ENCODE measurements at places on chromosomes 6 and 20.

- no peak for DNase-seq
Measured at GRCh38 chr6:133609415-133610226, 279.3 kb upstream of the TCF21 start.

- no peak for DNase-seq
Measured at GRCh38 chr6:33116841-33117711, 41.3 kb downstream of the HLA-DPB1 start.

- no peak for DNase-seq
Measured at GRCh38 chr6:142867355-142867801, 77.6 kb downstream of the HIVEP2 start.

DNA sequence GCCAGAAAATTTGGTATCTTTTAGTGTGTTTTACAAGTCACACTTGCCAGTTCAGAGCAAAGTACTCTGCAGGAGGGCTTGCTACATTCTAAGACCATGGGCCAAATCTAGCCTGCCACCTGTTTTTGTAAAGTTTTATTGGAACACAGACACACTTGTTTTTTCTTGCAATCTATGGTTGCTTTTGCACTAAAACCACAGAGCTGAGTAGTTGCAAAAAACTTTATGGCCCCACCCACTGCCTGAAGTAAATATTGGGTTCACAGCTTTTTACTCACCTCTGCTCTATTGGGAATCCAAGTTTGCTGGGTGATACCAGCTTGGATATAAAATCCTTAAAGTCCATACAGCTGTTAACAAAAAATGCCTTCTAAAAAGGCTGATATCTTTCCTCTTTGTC is 109.0 kb downstream of the ZFP64 start:
- DNase-seq = no peak

DNA sequence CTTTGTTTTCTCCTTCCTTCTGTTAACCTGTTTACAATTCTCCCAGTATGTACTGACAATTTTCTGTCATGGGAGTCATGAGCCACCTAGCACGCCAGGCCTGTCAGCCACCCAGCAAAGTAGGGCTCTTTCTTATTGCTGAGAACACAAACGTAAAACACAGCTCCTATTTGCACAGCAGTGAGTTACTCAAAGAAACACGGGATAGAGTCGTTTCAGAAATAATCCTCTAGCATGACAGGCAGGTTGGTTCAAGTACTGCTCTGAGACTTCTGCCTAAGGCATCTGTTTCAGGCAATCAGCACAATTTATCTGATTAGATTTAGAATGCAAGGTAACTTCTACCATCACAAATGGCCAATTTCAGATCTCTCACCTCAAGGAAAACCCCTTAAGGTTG is 88.8 kb downstream of the CD24 start:
- DNase-seq = no peak

GRCh38 chr20:37919389-37920040 is 16.6 kb downstream of the VSTM2L start:
- DNase-seq = no peak

GRCh38 chr6:90249458-90249857 is 47.2 kb downstream of the BACH2 start:
- DNase-seq = peak; percentile 60

GRCh38 chr6:89359561-89359960 is 7.0 kb upstream of the UBE2J1 start:
- no peak for DNase-seq

DNA sequence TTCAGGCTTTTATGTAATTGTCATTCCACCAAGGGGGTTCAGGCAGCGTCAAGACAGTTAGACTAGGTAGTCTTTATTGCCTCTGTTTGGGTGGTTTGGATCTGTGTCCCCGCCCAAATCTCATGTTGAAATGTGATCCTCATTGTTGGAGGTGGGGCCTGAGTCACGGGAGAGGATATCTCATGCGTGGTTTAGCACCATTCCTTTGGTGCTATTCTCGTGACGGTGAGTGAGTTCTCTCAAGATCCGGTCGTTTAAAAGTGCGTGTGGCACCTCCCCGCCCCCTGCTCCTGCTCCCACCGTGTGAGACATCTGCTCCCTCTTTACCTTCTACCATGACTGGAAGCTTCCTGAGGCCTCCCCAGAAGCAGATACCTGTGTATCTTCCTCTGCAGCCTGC is 51.3 kb upstream of the FOXC1 start:
- DNase-seq = no peak

DNA sequence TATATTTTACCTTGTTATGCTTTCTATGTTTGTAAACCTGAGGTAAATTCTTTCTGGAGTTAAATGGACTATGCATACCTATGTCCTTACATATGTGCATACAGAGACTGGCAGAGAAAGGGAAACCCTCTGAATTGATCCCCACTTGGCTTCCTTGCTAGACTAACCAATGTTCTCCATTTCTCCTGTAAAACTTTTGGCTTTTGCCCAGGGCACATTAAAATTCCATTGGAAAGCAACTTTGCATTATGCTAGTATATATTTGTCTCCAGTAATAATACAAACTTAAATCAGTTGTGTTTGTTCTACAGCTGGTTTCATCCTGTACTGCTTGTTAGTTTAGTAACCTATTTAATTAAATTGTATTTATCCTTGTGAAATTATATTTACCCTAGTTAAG is 646.0 kb upstream of the MARCKS start:
- DNase-seq = no peak

DNA sequence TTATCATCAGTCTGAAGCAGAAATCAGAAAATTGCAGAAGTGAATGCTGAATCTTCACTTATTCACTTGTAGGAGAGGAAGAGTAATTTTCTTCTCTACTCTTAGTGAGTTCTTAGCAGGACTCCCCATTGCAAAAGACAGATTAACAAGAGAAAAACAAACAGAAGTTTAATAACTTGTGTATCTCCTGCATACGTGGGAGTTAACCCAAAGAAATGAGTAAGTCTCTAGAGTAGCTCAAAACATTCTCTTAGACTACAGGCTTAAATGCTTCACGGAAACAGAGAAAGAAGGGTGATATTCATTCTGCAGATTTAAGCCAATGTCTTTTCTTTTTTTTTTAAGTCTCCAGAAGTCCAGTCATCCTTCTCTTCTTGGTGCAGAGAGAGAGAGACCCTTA is 97.9 kb upstream of the TMEM181 start:
- DNase-seq = no peak

GRCh38 chr6:161095916-161096315 is 104.3 kb downstream of the MAP3K4 start:
- DNase-seq = no peak

GRCh38 chr20:46635514-46636136 is 15.6 kb downstream of the SLC13A3 start:
- DNase-seq = no peak

DNA sequence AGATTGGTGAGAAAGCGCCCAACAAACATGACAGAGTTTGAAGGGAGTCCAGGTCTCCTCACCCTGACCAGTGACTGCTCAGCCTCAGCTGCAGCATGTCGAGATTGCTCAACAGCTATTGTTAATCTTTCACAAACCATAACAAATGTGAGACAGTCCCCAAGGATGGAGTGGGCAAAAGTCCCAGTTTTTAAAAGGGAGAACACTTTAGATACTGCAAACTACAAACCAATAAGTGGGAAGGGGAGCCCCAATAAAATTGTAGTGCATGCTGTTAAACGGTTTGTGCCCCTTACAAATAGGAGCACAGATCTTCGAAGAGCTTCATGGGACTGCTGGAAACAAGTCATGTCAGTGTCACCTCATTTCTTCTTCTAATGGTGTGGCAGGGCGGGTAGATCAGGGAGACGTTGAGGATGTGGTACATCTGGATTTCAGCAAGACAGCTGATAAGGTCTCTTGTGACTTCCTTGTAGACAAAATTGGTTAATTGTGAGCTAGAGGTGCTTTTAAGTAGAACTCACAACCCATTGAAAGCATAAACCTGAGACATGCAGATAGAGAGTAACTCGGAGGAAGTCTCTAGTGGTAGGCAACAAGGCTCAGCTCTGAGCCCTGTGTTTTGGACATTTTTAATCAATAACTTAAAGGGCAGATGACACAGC is 134.0 kb upstream of the ARMC2 start:
- DNase-seq = no peak

DNA sequence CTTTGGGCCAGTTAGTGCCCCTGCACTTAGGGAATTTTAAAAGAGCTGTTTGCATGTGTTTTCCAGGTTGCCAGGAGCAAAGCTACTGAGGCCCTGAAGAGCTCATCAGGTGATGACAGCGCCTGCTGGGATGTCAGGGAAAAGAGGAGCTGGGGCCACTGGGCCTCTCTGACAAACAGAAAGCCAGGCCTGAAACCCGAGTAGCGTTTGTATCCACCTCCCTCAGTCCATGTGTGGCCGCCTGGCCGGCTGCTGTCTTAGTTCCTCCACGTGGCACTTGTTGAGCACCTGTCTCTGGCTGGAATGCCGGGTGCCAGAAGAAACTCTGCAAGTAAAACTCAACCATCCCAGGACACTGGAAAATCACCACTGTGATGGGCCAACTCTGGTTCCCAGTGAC is 601.2 kb downstream of the CDH26 start:
- no peak for DNase-seq

GRCh38 chr6:15243910-15244619 is 1.8 kb upstream of the JARID2 start:
- no peak for DNase-seq

DNA sequence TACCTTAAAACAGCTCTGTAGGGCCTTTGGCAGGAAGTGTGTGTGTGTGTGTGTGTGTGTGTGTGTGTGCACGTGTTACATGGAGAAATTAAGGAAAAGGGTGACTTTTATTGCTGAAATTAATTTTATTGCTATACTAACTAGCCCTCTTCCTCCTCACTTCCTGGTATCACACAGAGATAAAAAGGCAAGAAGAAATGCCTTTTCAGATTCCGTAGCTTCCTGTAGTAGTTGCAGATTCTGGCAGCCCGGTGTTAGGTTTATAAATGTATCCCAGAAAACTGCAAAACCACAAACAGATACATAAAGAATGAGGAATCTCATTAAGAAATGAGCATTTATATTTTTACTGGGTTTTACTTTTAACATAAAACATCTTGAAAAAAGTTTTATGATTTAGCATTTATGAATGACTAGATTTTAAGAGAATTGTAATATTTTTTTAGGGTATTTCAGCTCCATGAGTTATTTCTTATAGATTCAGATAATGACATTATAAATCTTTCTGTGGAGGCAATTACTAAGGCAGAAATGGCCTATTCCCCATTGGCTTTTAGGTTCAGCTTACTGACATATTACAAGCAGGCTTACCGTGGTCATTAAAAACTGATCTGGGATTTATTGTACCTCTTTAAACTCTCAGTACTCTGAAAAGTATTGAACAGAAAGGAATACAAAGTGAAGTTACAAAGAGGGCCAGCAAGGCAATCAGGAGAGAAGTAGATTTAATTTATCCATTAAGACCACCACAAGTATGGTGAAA is 249.1 kb upstream of the TSHZ2 start:
- no peak for DNase-seq

DNA sequence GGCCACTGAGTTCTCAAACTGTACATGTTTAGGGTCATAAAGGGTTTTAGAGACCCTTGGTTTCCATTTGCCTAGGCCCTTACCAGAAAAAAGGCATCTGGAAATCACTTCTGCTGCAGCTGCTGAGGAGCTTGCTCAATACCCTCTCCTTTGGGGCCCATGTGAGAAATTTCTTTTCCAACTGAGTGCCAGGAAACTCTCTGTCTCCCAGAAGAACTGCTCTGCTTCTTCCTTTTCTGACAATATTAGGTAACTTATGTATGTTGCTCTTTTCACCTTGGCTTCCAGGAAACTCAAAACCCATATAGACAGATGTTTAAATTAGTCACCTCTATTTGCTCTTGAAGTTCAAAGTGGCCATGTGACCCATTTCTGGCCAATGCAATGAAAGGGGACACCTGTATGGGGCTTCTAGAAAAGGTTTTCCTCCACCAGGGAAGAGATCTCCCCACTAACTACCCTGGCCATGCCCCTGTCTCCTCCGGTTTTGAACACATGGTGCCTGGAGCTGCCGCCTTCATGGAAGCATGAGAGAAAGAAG is 121.6 kb downstream of the PREX1 start:
- no peak for DNase-seq

GRCh38 chr20:48644286-48644828 is 183.4 kb downstream of the PREX1 start:
- DNase-seq = no peak

DNA sequence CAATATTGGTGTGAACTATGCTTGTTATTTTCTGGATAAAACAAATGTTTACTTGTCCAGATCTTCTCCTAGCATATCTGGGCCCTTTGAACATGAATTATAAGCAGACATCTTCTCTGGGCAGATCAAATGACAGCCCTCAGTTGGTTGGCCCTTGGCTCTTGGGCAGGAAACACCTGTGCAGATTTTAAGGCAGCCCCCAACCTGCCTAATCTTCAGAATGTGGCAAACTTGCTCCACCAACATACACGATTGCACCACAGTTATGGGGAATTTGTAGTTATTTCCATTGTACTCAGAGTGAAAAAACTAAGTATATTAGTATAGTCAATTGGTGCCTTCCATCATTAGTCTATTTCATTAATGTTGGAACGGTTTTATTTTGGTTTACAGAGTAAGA is 94.9 kb upstream of the KCNK16 start:
- DNase-seq = no peak

- DNase-seq = no peak
Measured at GRCh38 chr20:13424174-13424833, 203.2 kb downstream of the ISM1 start.

DNA sequence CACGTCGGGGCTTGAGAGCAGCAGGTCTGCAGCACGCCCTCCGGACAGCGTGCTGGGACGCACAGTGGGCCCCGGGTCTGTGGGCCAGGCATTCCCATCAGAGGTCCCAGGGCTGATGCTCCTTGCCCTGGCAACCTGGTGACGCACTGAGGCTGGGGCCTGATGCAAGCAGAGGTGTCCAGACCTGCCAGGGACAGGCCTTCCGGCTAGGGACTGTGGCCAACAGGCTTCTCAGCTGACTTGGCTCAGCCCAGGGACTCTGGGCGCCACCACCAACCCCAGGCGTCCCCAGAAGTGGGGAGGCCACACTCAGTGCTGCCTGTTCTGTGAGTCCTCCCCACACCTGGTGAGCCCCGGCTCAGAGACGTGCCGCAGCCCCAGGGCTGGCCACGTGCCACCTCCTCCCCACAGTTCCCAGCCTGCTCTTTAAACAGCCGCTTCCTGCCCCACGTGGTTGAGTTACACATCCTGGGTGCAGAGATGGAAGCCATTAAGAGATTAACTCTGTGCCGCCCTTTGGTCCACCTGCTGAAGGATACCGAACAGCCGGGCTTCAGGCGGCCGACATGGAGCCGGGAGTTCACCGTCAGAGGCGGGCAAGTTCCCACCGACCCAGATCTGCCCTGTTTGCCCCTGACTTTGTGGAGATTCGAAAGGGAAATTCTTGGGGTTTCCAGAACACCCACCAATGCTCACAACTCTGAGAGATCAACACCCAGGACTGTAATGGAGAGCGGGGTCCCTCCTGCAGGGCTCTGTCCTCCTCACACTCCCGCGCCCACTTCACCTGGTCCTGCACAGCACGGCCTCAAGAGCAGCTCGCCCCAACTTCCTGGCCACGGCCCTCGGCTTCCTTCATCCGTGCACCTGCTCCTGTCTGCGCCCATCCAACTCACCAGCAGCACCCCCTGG is 37.6 kb upstream of the ZBP1 start:
- no peak for DNase-seq

GRCh38 chr20:3045042-3045815 is 623 bp upstream of the MRPS26 start:
- DNase-seq = no peak
